Stimulated activated CD4-positive, alpha-beta T cell treated with anti-CD3 and anti-CD28 coated beads, Interleukin-1b, Interleukin-23, amount 100 ng/mL, for 24 hours (primary cell): ENCODE measurements at places on chromosomes 1 and 21.

DNA sequence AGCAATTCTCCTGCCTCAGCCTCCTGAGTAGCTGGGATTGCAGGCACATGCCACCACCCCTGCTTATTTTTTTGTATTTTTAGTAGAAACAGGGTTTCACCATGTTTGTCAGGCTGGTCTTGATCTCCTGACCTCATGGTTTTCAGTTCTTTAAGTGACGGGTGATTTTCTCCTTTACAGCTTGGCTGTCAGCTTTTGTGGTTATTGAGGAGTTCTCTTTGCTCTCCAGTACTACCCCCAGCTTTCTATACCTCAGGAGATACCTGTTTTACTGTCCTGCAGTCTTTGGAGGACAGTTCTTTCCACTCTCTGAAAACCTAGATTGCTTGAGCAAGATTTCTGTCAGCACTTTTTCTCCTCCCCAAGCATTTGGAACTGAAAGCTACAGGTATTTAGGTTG is 45.9 kb upstream of the EGLN1 start:
- DNase-seq: no peak

- no peak for DNase-seq
Observed at GRCh38 chr1:86054396-86054795, 102.2 kb downstream of the COL24A1 start.

DNA sequence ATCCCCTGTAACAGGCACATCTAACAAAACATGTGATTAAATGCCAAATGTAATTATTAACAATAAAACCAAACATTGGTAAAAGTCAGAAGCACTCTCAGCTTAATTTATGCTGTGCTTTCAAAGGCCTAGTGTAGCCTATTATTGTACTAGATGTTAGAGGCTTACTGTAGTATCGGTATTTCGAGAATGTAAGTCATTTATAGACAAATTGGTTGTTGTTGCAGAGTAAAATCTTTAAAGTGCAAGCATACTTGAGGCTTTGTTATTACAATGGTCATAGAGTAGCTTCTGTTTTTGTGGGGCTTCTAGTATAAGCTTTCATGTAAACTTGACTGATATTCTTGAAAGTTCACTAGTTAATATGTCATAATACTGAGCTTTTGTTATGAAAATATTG is 965.8 kb downstream of the PLA2G4A start:
- DNase-seq: no peak

DNA sequence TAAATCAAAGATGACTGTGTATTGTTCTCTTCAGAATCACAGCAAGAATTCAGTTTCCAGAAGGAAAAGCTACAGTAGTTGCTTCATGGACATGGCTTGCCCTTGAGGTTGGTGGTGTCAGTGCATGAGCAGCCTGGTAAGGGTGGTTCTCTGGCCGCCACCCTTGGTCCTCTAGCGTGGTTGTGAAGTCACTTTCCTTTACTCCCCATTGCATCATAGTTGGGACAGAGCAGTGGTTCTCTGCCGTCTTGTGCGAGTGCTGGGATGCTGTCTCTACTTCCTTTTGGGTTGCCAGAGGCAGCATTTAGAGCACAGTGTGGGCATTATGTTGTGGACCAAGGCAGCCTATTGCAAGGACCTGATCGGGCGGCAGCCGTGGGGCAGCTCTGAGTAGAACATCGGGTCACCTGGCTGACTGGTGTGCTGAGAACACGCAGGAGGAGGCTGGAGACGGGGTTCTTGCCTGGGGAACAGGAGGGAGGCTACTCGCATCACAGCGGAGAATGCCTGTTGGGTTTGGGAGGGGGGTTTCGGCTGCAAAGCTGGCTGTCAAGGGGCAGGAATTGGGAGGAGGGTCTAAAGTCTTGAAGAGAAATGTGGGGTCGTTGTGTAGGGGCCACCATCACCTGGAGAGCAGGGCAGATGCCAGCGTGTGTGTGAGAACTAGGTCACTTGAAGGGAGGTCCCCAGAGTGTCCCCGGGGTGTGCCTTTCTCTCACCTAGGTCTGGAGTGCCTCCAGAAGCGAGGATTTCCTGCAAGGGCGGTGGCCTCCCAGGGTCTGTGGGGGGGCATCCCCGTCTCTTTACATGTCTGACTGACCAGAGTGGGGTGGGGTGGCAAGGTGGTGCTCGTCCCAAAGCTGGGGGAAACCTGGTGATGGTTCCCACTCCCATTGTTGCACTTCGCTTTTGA is 6.3 kb downstream of the ARF1 start:
- no peak for DNase-seq

GRCh38 chr21:32364387-32364786 is 28.4 kb downstream of the URB1 start:
- no peak for DNase-seq

DNA sequence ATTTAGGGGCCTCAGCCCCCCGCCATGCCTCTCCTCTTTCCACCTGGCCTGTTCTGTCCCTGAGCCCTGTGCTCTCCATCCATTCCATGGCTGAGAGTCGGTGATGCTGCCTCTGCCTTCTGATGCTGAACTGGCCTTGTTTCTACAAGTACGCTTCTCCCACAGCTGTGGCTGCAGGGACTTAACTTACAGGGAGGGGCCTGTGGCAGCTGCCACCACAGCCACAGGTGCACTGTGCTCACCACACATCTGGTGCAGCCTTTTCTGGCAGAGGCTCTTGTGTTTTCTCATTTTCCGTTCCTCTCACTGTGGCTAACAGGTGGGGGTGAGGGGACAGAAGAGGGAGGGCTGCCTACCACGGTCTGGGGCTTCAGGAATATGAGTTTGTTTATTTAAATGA is 4.2 kb downstream of the FMO1 start:
- DNase-seq: no peak

- DNase-seq: no peak
Observed at GRCh38 chr1:60904099-60904851, 178.1 kb upstream of the NFIA start.

- DNase-seq: no peak
Observed at GRCh38 chr1:24491577-24492360, 10.9 kb upstream of the RCAN3 start.

GRCh38 chr1:115461526-115461925 is 123.5 kb upstream of the NGF start:
- DNase-seq: no peak

DNA sequence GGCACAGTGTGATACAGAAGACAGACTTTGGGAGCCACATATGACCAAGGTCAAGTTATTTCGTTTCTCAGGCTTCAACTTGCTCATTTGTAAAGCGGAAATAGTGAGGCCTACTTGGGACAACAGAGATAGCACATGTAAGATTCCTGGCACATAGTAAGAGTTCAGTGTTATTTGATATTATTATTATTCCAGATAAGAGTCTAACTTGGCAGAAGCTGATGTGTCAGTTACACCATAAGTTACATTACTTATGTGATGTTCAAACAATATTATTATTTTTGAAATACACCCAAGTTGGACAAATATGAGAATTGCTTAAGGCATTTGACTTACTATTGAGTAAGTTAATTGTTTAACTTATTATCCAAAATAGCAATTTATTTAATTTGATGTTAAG is 10.2 kb upstream of the CYP4X1 start:
- DNase-seq: no peak

DNA sequence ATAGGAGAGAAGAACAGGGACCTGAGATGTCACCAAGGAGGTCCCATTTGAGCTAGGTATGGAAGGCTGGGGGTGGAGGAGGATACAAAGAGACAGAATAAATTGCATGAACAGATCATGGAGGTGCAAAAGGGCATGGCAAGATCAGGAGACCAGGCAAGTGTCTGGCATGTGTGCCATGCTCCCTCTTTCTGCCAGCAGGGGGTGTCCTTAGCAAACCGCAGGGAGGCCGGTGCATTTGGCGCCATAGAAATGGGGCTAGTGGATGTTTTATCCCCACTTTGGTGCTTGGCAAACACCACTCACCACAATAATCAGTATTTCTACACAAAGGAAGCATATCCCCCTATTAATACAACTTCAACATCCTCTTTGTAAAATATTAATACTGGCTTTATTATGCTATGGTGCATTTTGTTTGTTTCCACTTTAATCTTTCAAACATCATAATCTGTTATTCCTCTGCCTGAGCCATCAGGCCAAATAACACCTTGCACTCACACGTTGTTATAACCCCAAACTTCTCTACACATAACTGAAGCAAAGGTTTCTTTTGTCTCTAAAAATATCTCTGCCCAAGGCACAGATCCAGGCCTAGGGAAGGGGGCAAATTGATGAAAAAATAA is 25.9 kb downstream of the S100A6 start:
- DNase-seq: peak; percentile 51

GRCh38 chr1:112063781-112064728 is 74.6 kb upstream of the KCND3 start:
- DNase-seq: no peak

- DNase-seq: no peak
Observed at GRCh38 chr1:192943522-192943921, 115.6 kb downstream of the UCHL5 start.

DNA sequence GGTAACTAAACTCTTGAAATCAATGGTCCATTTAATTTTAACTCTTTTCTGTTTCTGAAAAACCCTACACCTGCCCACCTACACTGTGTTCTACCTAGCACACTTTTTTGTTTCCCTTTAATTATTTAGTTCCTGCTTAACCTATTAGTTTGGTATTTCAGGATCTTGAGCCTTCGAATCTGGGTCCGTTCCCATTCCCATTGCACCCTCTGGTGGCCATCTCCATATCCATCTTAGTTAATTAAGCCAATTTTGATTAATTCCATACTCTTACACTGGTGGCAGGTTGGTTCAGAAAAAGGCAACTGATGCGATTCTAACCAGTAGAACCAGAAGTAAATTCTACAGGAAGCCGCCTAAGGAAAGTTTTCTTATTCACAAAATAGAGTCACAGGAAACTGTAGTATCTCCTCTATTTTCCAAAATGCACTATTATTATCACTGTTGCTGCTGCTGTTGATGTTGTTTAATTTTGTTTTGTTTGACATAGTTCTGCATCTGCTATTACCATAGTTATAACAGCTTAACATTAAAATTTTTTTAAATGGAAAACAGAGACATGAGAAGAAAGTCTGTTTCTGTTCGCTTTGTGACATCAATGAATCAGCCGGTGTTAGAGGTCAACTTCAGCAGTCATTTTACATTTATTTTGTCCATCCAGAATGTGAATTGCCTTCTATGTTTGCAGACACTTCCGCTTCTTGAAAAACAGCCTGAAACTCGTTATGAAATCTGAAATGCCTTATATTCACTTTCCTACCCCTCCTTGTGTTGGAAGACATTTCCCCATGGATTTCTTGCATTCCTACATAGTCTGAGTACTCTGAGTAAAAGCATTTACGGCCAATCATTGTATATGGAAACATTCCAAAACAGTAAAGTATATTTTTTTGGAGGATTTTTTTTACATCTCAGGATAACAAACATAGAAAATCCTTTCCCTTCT is 115.5 kb upstream of the NCAM2 start:
- DNase-seq: no peak

- no peak for DNase-seq
Observed at GRCh38 chr1:2181271-2181670, 13.3 kb downstream of the FAAP20 start.

DNA sequence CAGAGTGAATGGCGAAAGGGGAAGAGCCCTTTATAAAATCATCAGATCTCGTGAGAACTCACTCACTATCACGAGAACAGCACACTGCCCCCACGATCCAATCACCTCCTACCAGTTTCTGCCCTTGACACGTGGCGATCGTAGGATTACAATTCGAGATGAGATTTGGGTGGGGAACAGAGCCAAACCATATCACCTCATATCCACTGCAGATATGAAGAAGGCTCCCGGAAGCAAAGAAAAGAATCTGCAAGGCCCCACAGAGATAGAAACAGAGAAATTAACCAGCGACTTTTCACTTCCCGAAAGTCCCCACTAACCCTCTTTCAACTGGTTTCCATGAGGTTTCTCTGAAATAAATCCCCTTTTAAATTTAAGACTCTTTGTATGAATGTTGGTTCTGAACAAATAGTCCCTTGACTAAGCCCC is 86.2 kb upstream of the IRF2BP2 start:
- DNase-seq: no peak

DNA sequence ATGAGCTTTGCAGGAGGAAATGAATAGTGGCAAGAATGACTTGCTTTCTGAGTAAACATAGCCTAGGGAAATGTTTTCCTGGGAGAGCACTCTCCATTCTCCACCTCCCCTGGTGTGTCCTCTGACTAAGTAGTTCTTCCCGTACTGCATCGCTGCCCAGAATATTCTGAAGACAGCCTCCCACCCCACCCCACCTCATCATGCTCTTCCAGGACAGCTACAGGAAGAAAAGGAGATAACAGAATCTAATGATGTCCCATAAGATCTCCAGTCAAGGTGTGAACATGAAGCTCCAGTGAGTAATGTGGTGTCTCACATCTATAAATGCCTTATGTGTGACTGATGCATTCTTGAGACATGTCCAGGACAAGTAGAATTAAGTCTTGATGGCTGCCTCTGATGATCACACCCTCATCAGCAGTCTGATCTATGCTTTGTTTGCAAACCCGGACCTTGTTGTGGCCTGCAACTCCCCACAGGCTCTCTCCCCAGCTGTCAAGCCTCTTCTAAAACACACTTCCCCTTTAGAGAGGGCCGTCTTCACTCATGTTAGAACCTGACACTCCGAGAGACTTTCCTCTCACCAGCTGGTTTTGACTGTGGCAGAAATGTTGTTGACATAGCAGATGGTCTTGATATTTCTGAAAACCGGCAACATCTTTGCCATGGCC is 183.0 kb downstream of the CYYR1 start:
- DNase-seq: no peak

DNA sequence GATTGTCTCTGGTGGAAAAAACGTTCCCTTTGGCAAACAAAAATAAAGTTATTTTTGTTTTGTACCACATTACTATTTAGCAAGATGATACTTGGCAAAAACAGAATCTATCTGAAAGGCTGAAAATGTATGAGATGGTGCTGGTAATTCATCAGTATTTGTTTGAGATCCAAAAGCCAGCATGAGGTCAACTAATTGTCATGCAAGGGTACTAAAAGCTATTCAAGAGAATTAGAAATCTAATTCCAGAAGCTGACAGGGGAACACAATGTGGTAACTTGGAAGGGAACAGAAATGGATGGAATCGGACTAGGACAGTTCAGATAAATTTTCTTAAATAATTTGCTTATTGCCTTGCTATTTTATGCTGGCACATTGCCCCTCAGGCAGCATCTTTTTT is 263.8 kb downstream of the KCNT2 start:
- no peak for DNase-seq
